ENCODE measurements at places on chromosomes 7 and 10.

- DNase-seq, result no peak
Measured at GRCh38 chr10:3879073-3879472, 94.1 kb upstream of the KLF6 start.

DNA sequence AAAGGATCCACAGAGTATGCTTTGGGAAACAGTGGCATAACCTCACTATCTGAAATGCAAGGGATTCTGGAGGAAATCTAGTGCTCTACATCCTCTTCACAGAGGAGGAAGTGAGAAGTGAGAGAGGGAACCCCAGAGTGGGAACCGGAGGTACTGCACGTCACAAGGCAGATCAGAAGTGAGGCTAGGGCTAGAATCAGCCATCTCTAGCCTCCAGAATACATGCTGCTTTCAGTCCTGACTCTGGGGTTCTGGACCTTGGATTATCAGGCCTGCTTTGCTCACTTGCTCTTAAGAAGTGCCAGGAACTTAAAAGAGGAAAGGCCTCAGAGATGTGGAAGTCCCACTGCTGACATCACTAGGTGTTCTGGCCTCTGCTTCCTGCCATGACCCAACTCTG lies 25.7 kb downstream of the ZNF503 start:
- DNase-seq, result no peak

- no peak for DNase-seq
Measured at GRCh38 chr7:87330316-87330715, 15.1 kb upstream of the CROT start.

GRCh38 chr10:114042895-114043531 lies 653 bp upstream of the ADRB1 start:
- peak; percentile 55 for DNase-seq

DNA sequence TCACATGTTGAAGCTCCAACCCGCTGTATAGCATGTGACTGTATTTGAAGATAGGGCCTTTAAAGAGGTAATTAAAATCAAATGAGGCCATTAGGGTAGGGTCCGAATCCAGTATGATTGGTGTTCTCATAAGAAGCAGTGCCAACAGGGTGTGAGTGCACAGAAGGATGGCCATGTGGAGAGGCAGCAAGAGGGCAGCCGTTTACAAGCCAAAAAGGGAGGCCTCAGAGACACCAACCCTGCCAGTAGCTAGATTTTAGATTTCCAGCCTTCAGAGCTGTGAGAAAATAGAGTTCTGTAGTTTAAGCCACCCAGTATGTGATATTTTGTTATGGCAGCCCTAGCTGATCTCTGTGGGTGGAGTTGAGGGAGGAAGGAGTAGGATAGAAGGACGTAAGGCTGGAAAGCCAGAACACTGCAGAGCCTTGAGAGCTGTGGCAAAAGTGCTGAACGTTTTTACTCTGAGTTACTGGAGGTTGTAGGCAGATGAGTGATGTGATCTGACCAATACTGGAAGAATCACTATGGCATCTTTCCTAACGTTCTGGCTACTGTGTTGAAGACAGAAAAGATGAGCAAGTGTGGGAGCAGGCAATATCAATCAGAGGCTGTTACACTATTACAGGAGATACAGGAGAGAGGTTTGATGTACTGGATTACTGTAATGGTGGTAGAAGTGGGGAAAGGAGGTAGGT lies 334.9 kb downstream of the ELMO1 start:
- DNase-seq, result no peak

DNA sequence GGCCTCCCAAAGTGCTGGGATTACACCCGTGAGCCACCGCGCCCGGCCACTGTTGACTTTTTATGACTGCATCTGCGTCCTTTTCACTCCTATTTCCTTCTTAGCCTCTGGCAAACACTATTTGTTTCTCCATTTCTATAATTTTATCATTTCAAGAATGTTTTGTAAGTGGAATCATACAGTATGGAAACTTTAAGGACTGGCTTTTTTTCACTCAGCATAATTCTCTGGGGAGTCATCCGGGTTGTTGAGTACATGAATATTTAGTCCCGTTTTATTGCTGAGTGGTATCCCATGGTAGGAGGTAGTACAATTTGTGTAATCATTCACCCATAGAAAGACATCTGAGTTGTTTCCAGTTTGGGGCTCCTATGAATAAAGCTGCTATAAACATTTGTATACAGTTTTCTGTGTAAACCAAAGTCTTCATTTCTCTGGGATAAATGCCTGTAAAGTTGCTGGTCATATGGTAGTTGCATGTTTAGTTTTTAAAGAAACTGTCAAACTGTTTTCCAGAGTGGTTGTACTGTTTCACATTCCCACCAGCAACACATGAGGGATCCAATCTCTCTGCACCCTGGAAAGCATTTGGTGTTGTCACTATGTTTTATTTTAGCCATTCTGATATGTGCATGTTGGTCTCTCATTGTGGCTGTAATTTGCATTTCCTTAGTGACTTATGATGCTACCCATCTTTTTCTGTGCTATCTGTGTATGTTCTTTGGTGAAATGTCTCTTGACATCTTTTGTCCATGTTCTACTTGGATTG lies 139.6 kb upstream of the EEPD1 start:
- no peak for DNase-seq

DNA sequence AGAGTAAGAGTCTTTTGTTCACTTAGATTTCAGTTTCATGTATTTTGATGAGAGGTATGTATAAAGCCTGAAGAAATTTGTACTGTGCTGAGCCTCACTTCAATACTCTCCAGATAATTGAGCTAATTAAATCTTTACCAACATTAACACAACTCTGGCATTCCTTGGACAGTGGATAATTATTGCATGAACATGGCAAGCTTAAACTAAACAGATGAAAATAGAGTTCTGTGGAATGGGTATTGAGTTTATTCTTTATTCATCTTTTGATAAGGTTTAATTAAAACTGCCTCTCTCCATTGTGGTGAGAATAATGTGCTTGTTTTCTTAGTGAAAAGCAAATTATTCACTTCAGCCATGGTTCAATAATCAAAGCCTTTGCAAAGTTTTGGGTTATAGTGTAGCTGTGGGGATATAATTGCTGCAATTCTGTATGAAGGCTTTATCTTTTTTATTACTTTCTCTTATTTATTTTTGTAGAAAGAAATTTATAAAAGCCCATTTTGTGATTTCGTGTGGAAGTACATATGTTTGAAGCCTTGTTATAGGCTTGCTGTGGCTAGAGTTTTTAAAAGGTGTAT lies 126.4 kb upstream of the FZD1 start:
- DNase-seq, result no peak

DNA sequence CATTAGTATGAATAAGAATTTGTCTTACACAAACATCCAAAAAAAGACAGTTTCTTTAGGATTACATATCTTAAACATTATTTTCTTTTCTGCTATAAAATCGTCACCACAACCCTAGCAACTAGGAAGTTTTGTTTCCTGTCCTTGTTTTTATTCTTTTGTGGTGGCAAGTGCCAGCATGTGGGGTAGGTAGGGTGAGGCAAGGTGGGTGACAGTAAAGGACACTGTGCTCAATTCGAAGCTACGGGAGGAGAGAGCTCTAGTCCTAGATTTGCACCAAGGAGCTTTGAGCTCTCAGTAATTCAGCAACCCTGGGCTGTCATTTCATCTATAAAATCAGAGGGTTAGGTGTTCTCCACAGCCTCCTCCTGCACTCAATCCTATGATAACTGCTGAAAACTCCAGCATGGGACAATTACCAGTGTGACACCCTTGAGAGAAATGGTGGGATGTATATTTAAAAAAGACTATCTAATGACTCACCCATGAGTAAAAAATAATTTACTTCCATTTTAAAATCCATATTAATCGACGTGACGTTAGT lies 187.1 kb downstream of the FAM107B start:
- DNase-seq, result peak; percentile 65

GRCh38 chr10:70191161-70191971 lies 21.1 kb upstream of the SAR1A start:
- no peak for DNase-seq

DNA sequence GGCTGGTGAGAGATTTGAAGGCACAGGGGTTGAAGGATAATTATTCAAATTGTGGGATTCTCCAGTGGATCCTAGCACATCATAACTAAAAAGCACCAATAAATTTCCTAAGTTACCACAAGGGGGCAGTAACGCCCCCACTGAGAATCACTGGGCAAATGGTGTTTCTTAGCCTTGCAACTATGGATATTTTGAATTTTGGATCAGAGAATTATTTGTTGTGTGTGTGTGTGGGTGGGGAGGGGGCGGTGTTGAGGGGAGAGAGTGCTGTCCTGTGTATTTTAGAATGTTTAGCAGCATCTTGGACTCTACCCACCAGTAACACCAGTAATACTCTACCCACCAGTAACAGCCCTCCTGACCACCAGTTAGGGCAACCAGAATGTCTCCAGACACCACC lies 63.3 kb upstream of the PRKG1 start:
- DNase-seq, result no peak

DNA sequence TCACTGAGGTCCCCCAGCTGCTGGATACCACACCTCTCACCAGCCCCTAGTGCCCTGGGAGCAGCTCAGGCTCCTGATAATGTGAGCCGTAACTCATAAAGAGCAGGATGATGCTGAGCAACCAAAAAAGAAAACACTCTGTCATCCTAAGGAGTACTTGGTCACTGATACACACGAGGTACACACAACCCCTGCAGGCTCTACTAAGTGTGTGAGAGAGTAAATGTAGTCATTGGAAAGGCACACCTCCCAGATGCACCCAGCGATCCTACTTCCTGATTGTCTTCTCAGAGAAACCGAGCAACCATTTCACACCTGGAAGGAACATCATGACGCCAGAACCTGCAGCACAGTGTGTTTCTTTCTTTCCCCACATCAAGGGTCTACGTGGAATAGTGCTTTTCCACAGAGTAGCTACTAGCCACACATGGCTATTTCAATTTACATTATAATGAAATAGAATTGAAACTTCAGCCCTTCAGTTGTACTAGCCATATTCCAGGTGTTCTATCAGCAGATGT lies 34.2 kb downstream of the FIGNL1 start:
- DNase-seq, result no peak

DNA sequence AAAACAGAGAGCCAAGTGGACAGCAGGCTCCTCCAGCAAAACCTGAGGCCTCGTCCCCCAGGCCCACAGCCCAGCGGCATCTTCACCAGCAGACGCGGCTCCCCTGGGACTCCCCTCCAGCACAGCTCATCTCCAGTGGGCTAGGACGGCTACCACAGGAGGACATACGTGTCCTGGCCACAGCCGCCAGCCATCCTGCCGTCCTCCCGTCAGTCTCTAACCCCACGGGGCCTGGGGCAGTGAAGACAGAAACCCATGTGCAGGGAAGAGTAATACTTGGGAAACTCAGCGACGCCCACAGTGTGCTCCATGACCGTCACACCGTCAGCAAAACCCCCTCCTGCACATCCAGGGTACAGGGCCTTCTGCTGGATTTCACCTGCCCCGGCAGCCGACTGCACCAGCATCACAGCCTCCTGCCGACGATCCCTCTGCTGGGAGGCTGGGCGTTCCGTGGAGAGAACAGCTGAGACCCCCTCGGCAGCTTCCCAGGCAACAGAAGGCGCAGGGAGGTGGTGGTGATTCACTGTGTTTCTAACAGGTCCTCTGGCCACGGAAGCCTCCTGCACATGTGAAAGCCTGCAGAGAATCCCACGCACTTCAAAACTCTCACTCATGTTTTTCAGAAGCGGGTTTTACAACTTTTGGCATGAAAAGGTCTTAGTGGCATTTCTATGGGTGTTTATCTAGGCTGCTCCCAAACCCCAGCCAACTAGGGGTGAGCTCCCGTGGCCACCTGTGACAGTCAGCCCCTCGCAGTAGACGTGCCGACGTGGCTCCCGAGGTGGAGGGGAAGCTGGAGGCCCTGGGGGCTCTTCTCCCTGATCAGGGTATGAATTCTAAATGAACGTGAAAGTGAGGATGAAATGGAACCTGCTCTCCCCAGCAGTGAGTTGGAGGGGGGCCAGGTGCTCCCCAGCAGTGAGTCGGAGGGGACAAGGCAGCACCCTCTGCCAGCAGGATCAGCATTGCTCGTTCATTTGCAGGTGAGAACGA lies 513.5 kb downstream of the PTPRN2 start:
- no peak for DNase-seq

- no peak for DNase-seq
Measured at GRCh38 chr10:102393411-102394078, 2.0 kb upstream of the NFKB2 start.

- DNase-seq, result no peak
Measured at GRCh38 chr7:50803359-50804337, 21.0 kb upstream of the GRB10 start.

- DNase-seq, result no peak
Measured at GRCh38 chr10:132293201-132293812, 14.4 kb downstream of the STK32C start.

Measured in CD8-positive, alpha-beta memory T cell (primary cell).